ENCODE measurements at places on chromosomes 13 and 19. TPM values are rescaled to one million over a fixed set of nuclear protein-coding genes. Genes with fewer than 3 reads are reported as not detected.

SLC7A10 gene
- polyA plus RNA-seq, result 0.36 TPM

YJEFN3 gene
- 12.4 TPM for polyA plus RNA-seq

BCAM gene
- polyA plus RNA-seq, result 737 TPM

SIGLEC8 gene
- polyA plus RNA-seq, result not detected
